ENCODE measurements at places on chromosomes 7 and 10.

DNA sequence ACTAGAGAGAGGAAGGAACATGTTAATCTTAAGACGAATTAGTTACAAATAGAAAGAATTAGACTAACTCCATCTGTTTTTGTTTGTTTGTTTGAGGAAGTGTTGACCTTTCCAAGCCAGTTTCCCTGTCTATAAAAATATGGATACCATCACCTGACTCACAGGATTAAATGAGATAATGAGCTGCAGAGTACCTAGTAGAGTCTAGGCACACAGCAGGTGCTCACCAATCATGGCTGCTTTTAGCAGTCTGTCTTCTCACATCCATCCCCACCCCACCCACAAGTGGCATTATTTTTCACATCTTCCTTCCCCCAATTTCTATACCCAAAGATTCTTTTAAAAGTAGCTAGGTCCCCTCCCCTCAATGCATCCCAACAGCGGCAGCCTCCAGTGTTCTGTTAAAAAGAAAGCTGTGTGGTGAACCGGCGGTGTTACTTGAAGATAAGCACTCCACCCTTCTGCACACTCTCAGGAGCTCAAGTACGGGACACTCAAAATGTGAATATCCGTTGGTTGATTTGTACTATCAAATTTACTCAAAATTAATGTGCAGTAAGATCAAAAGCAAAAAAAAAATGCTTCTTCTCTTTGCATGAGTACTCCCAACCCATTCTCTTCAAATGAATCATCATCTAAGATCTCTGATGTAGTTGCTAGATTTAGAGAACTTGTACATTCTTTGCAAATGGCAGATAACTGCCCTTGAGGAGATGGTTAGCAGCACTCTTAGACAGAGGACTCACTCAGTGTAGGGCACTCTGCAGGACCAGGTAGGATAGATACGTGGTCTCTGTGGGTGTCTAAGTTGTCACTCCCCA is 145.4 kb upstream of the ASAH2 start:
- DNase-seq, result peak; percentile 42

GRCh38 chr10:120788771-120789170 is 62.4 kb upstream of the WDR11 start:
- DNase-seq, result no peak

GRCh38 chr7:31938650-31939049 is 131.6 kb downstream of the PDE1C start:
- no peak for DNase-seq

- peak; percentile 30 for DNase-seq
These were observed 1.2 kb downstream of the GFRA1 start for GRCh38 chr10:116271593-116272439.

DNA sequence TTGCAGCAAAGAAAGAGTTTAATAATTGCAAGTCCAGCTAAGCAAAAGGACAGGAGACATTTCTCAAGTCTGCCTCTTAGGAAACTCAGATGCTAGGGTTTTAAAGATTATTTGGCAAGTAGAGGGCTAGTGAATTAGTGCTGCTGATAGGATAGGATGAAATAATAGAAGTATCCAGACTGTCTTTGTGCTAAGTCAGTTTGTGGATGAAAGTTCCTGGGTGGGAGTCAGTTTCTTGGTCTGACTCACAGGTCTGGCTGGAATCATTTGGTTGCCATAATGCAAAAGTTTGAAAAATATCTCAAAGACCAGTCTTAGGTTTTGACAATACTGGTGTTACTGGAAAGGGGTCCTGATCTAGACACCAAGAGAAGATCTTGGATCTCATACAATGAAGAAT is 42.6 kb upstream of the INHBA start:
- DNase-seq, result no peak

GRCh38 chr7:14073543-14073942 is 84.1 kb upstream of the ETV1 start:
- DNase-seq, result no peak

DNA sequence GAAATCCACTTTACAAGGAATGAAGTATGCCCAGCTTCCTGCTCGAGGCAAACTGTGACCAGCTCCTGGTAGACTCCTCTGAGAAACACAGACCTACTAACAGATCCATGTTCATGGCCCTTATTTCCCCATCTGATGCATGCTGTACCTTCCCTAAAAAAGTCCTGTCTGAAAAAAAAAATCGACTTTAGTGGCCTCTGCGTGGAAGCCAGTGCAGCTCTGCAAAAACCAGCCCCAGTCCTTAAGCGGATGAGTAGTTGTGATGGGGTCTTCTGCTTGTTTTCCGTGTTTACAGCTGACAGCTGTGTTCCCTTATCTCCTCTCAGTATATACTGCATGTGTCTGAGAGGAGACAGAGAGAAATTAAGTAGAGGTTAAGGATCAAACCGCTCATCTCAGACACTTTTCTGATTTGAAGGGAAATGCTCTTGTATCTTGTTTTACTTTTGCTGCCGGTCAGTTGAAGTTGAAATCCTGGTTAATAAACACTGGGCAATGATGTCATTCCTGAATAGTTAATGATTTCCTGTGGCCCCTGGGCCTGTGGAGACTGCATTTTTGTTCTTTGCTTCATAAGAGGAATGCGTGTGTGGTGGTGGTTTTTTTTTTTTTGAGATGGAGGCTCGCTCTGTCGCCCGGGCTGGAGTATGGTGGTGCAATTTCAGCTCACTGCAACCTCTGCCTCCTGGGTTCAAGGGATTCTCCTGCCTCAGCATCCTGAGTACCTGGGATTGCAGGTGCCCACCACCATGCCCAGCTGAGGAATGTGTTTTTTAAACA is 67.6 kb downstream of the DOCK1 start:
- DNase-seq, result no peak

DNA sequence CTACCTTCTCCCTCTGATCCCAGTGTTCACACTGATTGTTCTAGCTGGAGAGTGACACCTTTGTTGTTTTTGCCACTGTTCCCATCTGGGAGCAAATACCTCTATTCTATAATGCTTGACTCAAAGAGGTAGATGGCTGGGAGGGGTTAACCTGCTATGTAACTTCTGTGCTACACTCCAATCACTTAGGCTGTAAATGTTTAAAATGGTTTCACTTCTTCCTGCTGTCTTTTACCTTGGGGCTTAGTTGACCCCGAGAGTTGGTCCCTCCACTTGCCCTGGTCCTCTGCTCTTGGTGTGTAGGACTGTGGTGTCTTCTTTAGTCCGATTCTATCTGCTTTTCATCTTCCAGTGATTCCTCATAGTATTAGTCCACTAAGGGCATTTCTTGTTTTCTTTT is 22.3 kb downstream of the KLHDC10 start:
- no peak for DNase-seq

- DNase-seq, result no peak
These were observed 6.7 kb upstream of the IMMP2L start for GRCh38 chr7:111568870-111569462.

GRCh38 chr10:51076299-51076841 is 2.1 kb downstream of the PRKG1 start:
- DNase-seq, result no peak

DNA sequence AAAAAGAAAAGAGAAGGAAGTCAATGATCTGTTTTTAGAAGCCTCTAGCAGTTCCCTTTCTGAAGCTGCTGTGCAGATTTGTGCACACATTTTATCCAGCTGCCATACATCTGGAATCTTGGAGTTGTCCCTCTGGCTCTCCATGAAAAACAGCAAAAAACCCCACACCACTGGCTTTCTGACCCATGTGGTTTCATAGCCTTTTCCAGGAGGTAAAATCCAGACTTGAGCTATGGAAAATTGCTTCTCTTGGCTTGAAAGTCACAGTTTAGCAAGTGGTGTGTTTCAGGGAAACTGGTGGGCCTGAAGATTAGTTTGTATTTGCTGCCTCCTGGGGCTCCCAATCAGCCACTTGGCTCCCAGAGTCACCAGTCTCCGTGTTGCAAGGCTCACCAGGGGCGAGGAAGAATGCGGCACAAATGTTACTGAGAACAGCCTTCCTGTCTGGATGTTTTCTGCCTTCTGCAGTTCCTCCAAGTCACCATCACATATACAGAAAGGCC is 50.1 kb upstream of the ADRB1 start:
- DNase-seq, result no peak

- no peak for DNase-seq
These were observed 105.0 kb downstream of the ZNF248 start for GRCh38 chr10:37752334-37752875.

DNA sequence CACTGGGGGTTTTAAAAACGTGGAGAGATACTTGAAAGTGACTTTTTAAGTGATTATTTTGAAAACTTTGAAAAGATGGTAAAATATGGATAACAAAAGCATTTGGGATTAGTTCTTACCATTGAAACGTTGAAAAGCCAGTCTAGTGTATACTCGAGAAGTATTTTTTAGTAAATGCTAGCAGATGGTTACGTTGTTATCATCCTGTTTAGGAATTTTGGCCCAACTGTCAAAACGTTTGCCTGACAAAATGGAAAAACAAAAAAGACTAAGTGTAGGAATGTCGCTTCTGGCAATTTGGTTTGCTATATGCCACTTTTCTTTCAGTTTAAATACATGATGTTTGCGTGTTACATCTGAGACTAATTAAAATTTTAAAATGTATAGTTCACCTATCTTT is 1.2 kb downstream of the RBM33 start:
- DNase-seq, result no peak

DNA sequence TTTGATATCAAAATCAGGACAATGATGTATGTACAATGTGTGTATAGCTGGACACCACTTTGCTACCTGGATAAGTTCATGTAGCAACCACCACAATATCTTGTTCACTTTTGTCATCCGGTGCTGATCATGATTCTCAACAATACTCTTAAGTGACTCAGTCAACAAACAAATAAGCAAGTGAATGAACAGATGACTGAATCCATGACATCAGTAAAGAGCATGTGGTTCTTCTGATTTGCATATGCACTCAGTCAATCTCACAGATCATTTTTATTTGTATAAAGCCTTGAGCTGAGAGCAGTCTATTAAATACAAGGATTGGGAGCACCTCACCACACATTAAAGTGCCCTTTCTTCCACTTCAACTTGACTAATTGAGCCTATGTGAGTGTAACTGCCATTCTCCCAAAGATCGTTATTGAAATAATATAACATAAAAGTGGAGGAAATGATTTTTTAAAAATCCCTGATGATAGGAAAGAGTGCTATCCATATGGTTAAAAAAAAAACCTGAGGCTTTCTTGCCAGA is 69.5 kb downstream of the NPSR1 start:
- DNase-seq, result no peak

- DNase-seq, result no peak
These were observed 151.7 kb upstream of the IGFBP3 start for GRCh38 chr7:46072722-46073121.

DNA sequence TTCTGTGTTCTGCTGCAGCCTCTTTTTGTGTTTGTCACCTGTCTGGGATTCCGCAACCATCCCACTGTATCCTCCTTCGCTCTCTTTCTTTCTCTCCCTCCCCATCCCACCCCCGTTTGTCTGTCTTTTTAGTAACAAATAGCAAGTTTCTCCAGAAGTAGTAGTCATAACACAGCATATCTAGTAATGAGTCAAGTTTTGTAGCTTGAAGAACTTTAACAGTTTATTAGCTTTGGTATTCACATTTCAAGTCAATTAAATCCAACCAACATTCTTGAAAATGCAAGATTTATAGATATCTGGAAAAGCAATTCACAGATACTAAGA is 154.1 kb upstream of the MTPN start:
- no peak for DNase-seq

DNA sequence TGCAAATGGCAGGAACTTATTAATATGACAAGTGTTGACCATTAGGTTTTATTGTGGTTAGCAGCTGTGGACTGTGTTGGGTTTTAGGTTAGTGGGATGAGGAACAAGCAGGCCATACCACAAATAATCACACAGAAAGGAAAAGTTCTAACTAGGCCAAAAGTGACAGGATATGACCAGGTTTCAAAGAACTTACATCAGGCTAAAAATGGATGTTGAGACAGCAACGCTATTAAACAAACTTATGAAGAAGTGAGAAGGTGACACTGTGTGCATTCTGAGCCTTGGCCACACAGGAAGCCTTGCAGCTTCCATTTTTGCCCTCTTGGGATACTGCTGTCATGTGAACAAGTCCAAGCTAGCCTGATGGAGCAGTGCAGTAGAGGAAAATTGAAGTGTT is 568.8 kb downstream of the HTR7 start:
- peak; percentile 13 for DNase-seq

- no peak for DNase-seq
These were observed 27.8 kb upstream of the NUB1 start for GRCh38 chr7:151313857-151314256.

GRCh38 chr10:61633665-61634064 is 29.1 kb upstream of the CABCOCO1 start:
- DNase-seq, result no peak

DNA sequence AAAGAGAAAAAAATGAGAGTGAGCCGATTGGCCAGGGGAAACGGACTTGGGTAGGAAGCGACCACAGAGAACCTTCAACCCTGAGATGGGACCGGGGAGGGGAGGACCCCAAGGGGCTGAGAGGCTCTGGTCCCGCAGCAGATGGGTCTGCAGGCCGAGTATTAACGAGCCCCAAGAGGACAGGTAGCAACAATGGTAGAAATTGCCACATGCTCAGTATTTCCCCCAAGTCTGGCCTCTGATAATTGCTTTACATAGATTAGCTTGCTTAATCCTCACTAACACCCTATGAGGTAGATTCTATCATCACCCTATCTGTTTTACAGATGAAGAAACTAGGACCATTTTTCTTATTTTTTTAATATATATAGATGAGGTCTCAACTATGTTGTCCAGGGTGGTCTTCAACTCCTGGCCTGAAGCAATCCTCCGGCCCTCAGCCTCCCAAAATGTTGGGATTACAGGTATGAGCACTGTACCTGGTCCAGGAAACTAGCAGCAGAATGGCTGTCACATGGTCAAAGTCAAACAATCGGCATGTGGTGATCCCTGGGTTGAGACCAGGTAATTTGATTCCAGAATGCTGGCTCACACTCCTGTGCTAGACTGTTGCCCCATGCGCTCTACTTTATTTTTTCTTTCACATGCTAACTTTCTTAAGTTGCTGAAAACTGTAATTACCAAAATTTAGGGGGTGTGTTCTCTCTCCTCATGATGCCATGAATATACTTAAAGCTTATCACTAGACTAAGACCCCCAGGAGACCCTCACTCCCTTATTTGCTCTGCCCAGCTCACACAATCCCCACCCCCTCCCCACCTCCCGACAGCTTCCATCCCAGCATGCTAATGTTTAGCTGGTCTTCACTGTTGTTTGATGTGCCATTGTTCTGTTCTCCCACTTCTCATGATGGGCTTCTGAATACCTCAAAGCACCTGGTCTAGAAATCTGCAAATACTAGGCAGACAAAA is 67.9 kb upstream of the AFAP1L2 start:
- DNase-seq, result no peak

- no peak for DNase-seq
These were observed 49.9 kb downstream of the CDHR3 start for GRCh38 chr7:106012935-106013439.

DNA sequence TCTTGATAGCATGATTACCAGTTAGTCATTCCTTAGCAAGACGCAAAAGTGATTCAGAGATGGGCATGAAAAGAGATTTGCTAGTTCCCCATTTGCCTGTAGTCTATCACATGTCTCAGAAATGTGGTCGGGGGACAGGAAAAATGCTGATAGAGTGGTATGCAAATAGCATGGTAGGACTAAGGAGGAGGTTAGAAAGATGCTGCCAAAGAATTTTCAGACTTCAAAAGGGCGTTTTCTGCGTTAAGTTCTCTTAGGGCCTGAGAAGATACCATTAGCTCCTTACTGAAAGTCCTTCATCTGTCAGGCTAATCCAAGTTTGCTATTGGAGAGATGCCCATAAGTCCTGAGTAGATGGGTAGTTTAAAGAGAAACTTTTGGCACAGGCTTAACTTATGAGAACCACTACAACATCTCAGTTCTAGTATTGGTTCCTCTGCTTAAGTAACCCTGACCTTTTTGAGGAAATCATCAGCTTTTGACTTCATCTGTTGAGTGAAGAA is 2.7 kb downstream of the CALD1 start:
- DNase-seq, result peak; percentile 21

Data from GM10248 (cell line).